Erythroblast (primary cell): ENCODE measurements at places on chromosomes 5 and 9.
A peak's percentile ranks its signal among the peaks of the same experiment; 100 is the strongest.

DNA sequence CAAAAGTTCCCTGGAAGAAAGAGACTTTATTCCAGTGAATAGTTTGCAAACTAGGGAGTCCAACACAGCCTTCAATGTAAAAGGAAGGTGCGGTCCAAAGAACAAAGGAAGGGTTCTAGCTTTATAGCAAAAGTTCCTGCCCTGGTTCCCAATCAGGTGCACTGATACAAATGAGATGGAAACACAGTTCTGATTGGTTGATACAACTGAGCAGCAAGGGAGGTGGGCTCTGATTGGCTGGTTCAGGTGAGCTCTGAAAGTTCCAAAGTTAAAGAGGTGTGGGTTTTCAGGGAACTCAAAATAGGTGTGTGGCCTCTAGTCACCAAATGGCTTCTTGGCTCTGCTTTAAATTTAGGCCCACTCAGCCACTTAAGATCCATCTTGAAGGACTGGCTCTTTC, 43.1 kb downstream of the P4HA2 start:
- DNase-seq = peak; percentile 19

- no peak for DNase-seq
Measured at GRCh38 chr5:30605693-30606268, 587.7 kb upstream of the CDH6 start.

DNA sequence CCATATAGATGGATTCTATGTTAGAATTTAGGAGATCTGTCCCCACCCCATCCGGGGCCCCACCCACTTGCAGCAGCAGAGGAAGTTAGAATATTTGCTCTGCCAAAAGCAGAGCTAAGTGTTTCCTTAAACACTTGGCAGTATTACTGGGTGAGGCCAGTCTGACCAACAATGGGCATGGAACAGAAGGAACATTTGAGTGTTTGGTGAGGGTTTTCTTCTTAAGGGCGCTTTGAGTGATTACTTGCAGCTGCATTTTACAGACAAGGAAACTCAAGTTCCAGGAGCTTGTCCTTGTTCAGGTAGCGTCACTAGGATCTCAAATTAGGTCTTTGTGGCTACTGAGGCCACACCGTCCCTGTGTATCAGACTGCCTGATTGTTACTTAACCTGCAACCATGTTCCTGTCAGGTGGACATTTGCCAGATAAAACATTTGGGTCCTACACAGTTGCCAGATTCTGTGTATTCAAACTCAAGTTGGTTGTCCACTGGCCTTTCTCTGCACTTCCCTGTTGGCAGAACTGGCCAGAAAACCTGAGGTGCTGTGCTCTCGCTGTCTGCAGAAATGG, 59.3 kb downstream of the SLC46A2 start:
- DNase-seq = no peak

DNA sequence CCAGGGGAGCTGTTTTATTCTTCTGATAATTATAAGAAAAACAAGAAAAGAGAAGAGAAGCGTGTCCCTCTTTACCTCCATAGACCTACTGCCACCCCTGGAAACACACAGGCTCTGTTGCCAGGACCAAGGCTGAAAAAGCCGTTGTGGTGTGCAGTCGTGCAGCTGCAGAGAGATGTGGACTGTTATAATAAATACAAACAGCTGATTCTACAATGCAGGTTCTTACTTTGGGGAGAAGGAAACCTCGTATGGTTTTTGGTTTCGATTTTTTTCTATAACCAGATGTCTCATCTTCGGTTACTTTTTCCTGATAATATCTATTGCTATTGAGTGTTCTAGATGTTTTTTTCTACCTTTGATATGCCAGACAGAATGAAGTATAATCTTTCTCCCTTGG, 28.1 kb downstream of the FYB1 start:
- DNase-seq = no peak

DNA sequence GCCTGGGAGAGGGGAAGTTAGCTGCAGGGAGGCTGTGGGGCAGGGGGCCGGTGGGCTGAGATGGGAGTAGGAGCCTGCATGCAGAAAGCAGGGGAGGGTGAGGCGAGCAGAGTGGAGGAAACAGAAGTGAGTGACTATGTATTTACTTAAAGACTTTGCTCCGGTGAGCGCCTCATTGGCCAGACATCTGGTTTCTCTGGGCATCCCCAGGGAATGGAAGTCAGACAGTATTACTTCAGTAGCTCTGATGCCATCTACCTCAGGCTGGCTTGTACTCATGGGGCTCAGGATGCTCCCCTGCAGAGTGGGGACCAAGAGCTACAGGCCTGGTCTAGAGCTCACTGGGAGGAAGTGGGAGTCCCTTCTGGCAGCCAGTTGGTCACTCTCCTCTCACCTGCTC, 78.2 kb upstream of the ARAP3 start:
- DNase-seq = no peak

GRCh38 chr5:180974612-180975315, 13.9 kb upstream of the BTNL3 start:
- DNase-seq = no peak

DNA sequence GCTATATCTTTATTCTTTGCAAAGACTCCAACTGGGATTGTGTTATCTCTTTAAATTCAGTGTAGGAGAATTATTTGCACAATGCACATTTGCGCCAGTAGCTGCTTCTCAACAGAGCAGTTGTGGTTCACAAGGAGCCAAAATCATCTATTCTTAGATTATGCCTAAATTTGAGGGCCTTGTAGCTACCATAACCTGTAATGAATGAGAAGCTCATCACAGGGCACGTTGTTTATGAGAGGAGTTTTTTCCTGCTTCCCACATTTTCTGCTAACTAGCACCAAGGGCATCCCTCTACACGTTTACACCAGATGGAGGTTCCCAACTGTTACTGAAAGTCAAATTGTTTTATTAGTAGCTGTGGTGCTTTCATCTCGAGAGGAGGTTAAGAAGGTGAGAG, 322.4 kb downstream of the TMEM161B start:
- DNase-seq = no peak

DNA sequence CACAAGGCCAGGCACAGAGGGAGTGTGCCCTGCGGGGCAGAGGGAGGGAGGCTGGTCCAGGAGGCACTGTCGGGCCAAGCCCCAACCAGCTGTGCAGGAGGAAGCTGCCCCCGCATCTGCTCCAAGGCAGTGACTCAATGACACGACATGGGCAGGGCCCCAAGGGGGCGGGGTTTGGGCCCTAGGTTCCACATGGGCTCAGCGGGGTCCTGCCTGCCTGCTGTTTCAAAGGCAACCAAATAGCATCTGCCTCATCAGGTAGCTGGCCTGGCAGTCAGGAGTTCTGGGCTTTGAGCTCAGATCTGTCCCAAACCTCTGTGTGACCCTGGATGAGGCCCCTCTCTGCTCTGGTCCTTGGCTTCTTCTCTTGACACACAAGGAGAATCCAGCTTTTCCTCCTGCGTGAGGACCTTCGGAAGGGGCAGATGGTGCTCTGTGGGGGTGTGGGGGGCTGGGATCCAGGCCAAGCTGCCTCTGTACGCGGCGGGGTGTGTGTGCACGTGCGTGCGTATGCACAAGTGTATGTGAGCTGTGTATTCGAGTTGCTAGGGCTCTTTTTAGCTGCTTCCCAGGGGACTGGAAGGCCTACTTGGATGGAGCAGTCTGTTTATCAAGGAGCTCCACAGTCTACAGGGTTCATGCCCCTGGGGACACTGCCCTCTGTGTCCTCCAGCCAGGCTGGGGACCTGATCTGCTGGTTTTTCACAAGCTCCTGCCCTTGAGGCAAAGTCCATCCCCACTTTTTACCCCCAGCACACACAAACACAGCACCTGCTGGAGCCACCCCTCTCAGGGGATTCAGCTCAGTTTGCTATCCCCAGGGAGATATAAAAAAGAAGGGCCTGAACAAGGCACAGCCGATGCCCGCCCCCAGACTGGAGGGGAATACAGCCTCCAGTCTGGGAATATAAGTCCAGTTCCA, 138.9 kb downstream of the RGS3 start:
- DNase-seq = peak; percentile 56

- DNase-seq = no peak
Measured at GRCh38 chr9:94654165-94654894, 15.0 kb upstream of the FBP1 start.

- no peak for DNase-seq
Measured at GRCh38 chr9:137175345-137175961, 3.6 kb upstream of the TMEM210 start.

- no peak for DNase-seq
Measured at GRCh38 chr5:10366310-10367272, 13.1 kb downstream of the MARCHF6 start.

DNA sequence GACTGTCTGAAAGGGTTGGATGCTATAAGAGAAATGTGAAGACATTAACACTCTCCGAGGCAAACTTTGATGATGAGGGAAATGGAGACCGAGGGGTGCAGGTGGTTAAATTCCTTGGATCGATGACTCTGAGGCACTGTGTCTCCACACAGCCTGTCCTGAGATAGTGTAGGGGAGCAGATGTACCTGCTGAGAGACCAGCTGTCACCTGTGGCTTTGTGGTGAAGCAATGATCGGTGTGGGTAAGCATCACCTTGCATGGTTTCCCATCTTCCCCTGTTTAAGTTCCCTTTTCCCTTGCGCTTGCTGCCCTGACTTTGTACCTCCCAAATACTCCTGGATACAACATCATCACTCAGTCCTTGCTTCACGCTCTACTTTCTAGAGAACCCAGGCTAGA, 9.8 kb upstream of the MIER3 start:
- DNase-seq = no peak

GRCh38 chr5:10801931-10802666, 41.1 kb upstream of the DAP start:
- no peak for DNase-seq

DNA sequence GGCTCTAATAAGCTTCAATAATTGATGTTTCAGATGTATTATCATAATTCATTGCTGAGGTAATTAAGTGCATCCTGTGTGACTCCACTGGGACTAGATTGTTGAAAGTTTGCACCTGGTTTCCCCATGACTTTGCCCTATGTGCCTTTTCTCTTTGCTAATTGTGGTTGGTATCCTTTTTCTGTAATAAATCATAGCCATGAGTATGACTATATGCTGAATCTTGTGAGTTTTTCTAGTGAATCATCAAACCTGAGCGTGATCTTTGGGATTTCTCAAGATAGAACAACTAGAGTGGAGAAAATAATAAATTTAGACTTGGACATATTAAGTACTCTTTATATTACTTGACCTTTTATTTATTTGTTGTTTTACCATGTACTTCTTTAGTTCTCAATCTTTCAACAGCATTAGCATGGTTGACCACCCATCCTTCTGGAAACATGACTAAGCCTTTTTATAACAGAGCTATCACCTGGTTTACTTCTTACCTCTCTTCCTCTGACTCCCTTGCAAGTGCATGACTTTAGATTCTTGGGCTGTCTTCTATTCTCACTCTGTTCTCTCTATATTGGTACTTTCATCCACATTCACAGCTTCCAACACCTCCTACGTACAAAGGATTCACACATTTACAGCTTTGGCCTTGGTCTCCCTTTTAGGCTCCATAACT, 239.6 kb upstream of the TAS2R1 start:
- DNase-seq = no peak
